ENCODE measurements at places on chromosomes 6 and 20.

DNA sequence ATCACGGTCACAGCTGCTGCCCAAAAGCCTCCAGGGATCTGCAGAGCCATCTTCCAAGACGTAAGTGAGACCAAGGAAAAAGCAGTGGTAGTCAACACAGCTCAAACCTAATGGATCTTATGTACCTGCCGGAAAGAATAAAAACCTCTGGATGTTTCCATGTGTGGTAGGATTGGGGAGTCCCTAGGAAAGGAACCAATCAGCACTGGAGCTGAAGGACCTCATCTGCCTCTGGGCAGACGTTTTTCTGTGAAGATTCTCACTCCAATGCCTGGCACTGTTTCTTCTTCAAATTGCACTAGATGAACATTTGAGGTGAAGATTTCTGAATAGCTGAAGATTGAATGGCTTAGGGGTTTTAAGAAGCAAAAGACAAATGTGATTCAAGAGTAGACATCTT is at the start of gene HLA-DQB2:
HLA-DQB2 (minus strand) TSS at position 112 of the 400 bp plus-strand sequence; CDS start at position 50, 62 bp downstream.
- peak; percentile 5 for DNase-seq

DNA sequence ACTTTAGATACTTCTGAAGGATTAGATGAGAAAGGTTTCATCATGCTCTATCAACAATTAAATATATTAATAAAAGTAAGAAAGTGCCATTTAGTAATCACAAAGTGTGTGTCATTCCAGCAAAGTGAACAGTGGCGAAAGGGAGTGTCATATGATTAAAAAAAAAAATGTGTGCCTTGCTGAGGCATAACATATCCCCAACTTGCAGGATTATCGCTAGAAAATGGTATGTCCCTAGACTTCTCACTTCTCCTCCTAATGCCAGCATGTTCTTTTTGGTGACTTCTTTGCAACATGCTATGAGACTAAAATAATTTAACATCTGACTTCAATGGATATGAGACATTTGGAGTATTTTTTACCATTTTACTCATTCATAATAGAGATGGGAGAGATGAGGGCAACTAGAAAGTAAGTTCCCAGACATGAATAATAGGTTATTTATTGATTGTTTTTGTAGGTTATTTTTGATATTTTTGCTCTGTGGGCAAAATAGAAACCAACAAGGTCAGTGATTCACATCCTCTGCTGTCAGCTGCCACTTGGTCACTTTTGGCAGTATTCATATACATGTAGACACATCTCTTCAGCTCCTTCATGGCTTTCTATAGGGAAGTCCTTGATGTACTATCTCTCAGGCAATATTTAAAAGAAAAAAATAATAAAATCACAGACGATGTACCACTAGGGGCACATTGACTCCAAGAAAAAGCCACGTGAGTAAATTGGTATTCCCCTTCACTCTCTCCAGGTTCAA is 370.1 kb downstream of the BMP2 start:
- no peak for DNase-seq

- DNase-seq: no peak
Observed at GRCh38 chr6:156694679-156695078, 82.5 kb upstream of the ARID1B start.

DNA sequence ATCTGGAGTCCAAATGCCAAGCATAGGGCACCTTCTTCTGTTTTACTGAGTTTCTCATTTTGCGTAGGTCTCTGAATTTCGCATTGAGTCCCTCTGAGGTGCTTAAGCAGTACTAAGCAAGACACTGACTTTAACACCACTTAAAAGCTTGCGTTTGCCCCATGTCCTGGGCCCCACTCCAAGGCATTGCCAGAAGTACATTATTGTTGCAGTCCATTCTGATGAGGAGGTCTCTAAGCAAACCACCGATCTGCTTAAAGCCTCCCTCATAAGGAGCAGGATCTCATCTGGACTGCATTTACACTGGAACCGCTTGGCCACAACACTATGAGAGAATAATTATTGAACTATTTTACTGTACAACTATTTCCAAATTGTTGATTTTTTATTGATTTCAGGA is 16.3 kb downstream of the BMP2 start:
- DNase-seq: no peak

- DNase-seq: peak; percentile 89
Observed at GRCh38 chr6:35810971-35811698, 6.0 kb downstream of the LHFPL5 start.

DNA sequence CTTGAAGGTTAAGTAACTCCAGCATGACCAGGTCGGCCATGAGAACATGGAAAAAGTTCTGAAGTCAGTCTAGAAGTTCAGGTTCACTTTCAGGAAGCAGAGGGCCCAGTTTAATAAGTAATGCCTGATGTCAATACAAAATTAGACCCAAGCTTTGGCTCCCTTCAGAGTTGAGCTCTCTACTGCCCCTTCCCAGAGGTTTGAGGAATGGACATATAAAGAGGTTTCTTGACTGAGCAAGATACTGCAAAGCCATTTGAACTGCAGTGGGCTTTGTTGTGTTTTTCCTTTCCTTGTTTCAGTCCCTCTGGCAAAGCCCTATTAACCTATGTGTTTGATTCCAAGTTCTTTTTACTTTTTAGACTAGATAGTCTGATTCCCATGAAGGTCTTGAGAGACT is 97.8 kb upstream of the PREP start:
- DNase-seq: no peak

GRCh38 chr6:1381481-1382330 is 7.7 kb upstream of the FOXF2 start:
- peak; percentile 25 for DNase-seq

GRCh38 chr6:96823743-96824142 is 13.5 kb downstream of the GPR63 start:
- DNase-seq: no peak

DNA sequence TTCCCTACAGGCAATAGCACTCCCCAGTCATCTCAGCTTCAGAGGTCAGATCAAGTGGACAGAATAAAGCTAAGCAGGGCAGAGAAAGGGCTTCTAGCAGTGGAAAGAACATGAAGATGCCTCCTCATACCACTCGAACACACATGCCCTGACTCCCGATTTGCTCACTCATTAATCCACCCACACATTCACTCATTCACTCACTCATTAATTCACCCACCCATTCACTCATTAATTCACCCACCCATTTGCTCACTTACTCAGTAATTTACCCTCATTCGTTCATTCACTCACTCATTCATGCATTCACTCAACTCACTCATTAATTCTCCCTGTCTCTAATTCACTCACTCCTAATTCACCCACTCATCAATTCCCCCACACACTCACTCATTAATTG is 43.9 kb downstream of the HNF4A start:
- DNase-seq: no peak

GRCh38 chr6:79737172-79737571 is 106.0 kb downstream of the SH3BGRL2 start:
- no peak for DNase-seq

- peak; percentile 55 for DNase-seq
Observed at GRCh38 chr6:16635810-16636602, 125.3 kb downstream of the ATXN1 start.

DNA sequence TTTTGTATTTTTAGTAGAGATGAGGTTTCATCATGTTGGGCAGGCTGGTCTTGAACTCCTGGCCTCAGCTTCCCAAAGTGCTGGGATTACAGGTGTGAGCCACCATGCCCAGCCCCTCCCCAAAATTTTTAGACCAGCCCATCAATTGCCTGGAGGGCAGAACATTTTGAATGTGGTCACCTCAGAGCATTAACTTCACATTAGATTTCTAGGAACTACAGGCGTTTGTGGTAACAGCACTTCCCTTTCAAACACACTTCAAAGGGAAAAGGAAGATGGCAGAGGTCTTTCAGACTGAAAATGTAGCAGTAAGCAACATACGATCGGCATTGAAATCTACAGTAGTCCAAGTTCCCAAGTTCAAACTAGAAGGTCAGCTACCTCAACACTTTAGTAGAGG is 12.3 kb upstream of the SLA2 start:
- no peak for DNase-seq

DNA sequence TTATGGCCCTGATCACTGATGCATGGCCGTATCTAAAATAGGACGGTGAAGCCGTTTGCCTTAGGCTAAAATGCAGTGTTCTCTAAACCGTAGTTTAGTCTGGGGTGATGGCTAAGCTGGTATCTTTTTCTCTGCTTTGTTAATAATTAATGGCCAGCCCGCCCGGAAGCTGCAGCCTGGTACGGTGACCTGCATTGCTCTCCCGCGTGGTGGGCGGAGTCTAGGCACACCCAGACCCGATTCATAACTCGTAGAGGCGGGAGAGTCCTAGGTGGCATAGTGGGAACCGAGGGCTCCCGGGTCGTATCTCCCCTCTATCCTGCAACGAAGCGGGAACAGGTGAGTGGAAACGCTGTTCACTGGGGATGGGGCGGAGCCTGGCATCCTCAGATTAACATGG is 5.5 kb downstream of the CDH4 start:
- no peak for DNase-seq

DNA sequence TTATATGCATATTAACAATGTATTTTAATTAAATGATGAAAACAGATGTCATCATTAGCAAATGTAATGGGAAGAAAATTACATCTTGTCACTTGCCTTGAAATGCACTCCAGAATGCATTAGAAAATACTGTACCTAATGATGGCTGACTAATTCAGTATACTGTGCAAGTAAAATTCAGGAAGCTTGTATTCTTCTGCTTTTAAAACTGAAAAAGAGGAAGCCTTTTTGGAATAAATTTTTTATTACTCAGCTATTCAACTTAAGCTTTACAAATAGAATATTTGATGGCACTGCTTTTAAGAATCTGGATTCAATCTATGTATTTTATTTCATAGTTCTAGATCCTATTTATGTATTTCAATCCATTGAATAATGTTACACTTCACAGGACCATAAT is 195.5 kb downstream of the RIMS1 start:
- no peak for DNase-seq

- DNase-seq: no peak
Observed at GRCh38 chr6:134623401-134623800, 305.5 kb upstream of the SGK1 start.

DNA sequence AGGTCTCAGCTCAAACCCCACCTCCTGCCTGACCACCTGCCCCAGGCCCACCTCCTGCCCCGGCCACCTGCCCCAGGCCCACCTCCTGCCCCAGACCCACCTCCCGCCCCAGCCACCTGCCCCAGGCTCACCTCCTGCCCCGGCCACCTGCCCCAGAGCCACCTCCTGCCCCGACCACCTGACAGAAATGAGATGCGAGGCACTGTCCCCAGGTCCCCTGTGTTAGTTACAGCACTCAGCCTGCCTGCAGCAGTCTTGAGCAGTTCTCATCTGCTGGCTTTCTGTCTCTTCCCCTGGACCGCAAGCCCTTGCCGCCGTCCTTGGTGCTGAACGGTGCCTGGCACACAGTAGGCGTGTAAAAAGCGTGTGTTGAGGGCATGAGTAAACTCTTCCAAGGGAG is 79.5 kb downstream of the CDH4 start:
- DNase-seq: no peak

GRCh38 chr6:108203189-108204112 is 37.6 kb downstream of the NR2E1 start:
- DNase-seq: no peak

- DNase-seq: peak; percentile 84
Observed at GRCh38 chr20:41072190-41072863, 43.7 kb downstream of the TOP1 start.

DNA sequence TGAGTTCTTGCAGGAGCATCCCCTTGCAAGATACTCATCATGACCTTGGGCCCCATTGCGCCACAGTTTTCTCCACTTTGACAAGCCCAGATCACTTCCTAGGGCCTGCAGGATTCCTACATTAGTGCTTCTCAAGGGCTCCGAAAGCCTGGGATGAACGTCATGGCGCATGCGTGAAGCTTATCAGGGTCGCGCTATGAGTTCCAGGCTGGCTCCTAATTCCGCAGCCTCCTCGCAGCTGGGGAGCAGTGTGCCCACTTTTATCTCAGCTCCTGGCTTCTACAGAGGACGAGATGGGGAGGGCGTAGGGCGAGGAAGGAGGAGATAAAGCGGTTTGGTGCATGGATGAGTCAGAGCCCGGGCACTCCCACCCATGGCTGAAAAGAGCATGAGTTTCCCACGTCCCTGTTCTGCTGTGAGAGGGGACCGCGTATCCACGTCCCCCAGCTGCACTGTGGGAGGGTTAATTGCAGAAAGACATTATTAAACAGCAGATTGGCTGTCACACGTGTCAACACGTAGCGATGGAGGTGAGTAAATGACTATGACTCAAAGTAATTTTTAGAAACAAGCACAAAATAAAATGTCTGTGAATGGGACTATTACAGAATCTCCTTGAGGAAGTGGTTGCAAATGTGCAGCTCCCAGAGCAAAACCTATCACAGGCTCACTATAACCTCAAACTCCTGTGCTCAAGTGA is 72.9 kb upstream of the DSP start:
- peak; percentile 55 for DNase-seq

DNA sequence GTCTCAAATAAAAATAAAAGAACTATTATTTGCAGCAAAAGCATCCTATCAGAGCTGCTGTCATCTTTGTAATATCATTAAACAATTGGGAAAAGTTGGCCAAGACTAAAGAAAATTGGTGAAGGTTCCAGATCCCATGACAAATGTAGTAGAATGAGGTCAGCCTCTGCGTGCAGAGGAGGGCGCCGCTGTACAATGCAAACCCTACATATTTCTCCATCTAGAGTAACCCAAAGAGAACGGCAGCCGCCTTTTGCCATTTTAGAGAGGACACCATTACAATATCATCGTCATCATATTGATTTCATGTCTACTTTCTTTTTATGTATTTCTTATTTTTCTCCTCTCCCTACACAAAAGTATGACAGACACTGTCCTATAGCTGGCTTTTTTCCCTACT is 59.5 kb downstream of the ZMYND8 start:
- peak; percentile 43 for DNase-seq

DNA sequence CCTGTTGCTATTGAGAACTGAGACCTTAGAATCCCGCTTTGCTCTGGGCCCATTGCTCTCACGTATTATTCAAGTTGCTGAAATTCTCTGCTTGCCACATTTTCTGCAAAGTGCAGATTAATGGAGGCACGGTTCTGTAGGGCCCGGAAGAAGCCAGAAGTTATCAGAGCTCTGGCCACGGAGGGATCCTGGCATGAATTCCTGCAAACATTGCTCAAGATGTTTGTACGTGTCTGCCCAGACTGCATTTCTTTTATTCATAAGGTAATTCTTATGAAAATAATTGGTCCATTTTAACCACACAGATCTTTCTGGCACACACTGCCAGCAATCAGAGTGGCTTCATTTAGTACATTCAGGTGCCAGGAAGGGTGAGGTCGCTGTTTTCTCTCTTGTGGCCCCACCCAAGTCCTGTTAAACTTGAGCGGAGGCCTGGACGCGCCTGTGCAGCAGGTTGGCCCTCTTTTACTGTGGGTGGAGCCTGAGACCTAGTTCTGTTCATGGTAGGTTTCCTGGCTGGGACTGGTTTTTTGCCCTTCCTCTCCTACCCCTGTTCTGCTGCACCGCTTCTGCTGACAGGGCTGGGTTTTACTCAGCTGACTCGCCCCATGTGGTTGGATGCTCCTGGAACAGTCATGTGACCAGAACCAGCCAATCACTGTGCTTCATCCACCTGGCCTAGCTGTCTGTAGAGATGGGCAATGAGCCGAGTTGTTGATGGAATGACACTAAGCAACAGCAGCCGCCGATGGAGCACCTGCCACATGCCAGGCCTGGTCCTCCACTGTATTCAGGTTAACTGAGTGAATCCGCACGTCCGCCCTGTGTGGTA is 230.2 kb downstream of the CDH4 start:
- DNase-seq: no peak
